ENCODE measurements at places on chromosomes 4 and X. TPM values are rescaled to one million over a fixed set of nuclear protein-coding genes. Genes with fewer than 3 reads are reported as not detected.

Gene PDZD4
- total RNA-seq, result 3.5 TPM

DNA sequence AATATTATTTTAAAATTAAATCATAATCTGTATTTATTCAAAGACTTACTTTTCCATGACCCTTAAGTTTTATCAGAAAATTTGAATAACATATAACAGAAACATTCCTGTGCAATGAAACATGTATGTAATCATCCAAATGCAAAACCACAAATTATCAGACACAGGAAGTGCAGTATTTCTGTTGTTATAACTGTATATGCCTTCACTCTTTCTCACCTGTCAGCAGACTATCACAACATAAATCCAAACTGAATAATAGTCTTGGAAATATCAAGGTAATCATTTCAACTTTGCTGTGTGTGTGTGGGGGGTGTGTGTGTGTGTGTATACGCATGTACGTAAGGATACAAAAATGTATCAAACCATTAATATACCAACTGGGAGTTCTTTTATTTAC, 285.9 kb downstream of the SLC7A11 start:
- no peak overlapping the region for H3K4me3 ChIP-seq
- no peaks in the 10 kb centered on the region for H3K27me3 ChIP-seq

Gene OPRPN
- total RNA-seq, result not detected

DNA sequence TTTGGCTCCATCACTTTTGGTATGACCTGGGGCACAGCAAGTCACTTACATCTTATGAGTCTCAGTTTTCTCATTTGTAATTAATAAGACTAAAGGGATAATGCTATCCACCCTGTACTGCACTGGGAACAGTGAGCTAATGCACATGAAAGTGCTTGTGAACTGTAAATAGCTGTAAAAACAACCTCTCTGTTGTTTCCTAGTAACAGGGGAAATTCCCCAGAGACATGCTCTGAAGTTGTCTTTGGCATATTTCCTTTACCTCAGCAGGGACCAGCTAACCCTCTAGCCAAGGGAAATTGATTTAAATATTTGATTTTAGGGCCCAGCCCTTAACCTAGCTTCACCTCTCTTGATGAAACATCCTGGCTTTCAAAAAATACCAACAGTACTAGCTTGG, 6.1 kb upstream of the CYSLTR1 start:
- no peak overlapping the region for H3K27ac ChIP-seq
- no peak overlapping the region for H3K4me3 ChIP-seq
- no peaks in the 10 kb centered on the region for H3K36me3 ChIP-seq
- DNase-seq, result no peak

- H3K4me3 ChIP-seq, result no peak within 1 kb of the TSS
- no peak for DNase-seq
- H3K4me1 ChIP-seq, result no peaks in the 10 kb centered on the region
Observed at GRCh38 chr4:69860052-69860451, at the start of gene SULT1E1. TSS of gene SULT1E1 (minus strand) at chr4:69860145. CDS start at chr4:69857644, 2,501 bp downstream.

DNA sequence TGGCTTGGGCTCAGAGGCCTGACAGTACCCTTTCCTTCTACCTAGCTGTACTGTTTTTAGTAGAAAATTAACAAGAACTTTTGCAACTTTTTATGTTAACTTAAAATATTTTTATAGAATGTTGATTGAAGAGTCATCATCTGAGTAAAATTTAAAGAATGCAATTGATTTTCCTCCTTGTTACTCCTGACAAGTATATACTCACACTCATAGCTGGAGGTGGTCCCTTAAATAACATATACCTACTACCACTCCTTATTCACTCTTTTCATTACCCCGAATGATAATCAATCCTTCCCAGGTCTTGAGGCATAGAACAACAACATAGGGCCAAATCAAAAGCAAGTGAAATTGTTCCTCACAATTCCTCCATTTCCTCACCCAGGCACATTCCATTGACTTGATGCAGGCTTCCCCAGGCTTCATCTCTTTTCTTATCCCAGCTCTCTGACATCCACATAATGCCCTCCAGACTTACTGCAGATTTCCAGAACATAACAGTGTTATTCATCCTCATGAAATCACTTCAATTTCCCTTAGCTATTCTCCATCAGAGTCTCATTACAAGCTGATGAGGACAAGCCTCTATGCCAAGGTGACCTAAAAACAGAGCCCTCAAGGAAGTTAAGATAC, 73.2 kb upstream of the ANXA10 start:
- no peak overlapping the region for H3K27ac ChIP-seq
- H3K4me3 ChIP-seq, result no peak overlapping the region
- DNase-seq, result no peak
- no peaks in the 10 kb centered on the region for H3K36me3 ChIP-seq
